Activated CD4-positive, alpha-beta memory T cell treated with anti-CD3 and anti-CD28 coated beads, Interleukin-2, amount 10 ng/mL, durations not matched to agents 7 days and 5 days (primary cell): ENCODE measurements at places on chromosomes 5 and 9.

GRCh38 chr5:168746893-168747640 is 167.9 kb upstream of the PANK3 start:
- H3K4me3 ChIP-seq: no peak overlapping the region
- peak overlapping the region; percentile 55 for H3K27ac ChIP-seq
- H3K27me3 ChIP-seq: no peaks in the 10 kb centered on the region
- no peak for DNase-seq
- H3K36me3 ChIP-seq: no peaks in the 10 kb centered on the region

DNA sequence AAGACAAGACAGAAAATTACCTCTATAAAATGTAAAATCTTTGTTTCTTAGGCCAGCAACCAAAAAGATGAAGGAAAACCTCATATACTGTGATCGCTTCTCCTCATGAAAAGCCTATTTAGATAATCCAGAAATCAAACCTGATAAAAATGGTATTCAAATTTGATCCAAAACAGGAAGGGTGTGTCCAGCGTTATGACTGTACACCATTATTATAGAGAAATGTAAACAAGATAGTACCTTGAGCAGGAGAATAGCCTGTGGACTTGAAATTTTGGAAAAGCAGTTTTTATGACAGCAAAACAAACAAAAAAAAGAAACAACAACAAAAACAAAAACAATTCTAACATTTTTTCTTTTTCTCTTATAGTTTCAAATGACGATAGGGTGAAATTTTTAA is 1382.8 kb upstream of the CDH9 start:
- H3K4me3 ChIP-seq: no peak overlapping the region
- no peaks in the 10 kb centered on the region for H3K36me3 ChIP-seq
- H3K27me3 ChIP-seq: no peaks in the 10 kb centered on the region
- no peaks in the 10 kb centered on the region for H3K4me1 ChIP-seq

DNA sequence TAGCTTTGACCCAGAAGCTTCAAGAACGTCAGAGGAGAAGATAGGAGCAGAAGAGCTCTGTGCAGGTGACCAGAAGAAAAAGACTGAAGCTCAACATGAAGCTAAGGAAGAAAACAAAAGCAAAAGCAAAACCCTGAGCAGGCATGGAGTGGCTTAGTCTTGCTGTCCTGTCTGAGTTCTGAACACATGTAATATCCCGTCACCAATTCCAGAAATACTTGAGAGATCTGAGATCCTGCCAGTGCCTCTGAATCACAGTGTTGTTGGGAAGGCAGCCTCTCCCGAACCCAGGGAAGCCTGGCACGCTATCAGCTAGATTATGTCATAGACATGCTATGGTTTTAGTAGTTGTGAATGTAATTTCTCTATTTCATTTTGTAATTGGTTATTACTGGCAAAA is 235.7 kb downstream of the ICE1 start:
- H3K36me3 ChIP-seq: no peaks in the 10 kb centered on the region
- no peaks in the 10 kb centered on the region for H3K4me1 ChIP-seq
- peaks cover 3% of the 10 kb centered on the region for H3K27me3 ChIP-seq
- H3K27ac ChIP-seq: no peak overlapping the region
- DNase-seq: no peak

DNA sequence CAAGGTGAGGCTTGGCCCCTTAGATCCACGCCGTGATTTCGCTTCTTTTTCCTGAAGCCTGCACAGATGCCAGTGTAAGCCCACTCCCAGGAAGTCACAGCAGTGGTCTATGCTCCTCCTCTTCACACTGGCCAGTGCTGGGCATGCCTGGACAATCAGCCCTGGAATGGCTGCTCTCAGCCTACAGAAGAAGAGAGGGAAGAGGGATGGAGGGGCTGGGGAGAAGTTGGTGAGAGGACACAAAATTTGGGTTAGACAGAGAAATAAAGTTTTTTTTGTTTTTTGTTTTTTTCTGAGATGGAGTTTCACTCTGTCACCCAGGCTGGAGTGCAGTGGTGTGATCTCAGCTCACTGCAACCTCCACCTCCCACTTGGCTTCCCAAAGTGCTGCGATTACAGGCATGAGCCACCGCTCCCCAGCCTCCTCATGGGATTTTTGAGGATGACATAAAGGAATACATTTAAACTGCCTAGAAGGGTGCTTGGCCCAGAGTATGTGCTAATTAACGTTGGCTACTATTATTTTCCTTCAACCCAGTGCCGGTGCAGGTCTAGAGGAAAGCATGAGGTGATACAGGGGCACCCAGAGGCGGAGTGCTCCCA is 830 bp downstream of the S100Z start:
- no peaks in the 10 kb centered on the region for H3K27me3 ChIP-seq
- peaks cover 32% of the 10 kb centered on the region for H3K36me3 ChIP-seq
- peak overlapping the region; percentile 53 for H3K4me3 ChIP-seq
- peaks cover 60% of the 10 kb centered on the region for H3K4me1 ChIP-seq
- peak overlapping the region; percentile 79 for H3K27ac ChIP-seq

GRCh38 chr5:89901346-89901745 is 508.2 kb downstream of the CETN3 start:
- H3K4me1 ChIP-seq: no peaks in the 10 kb centered on the region
- H3K4me3 ChIP-seq: no peak overlapping the region
- DNase-seq: no peak
- H3K36me3 ChIP-seq: no peaks in the 10 kb centered on the region
- no peak overlapping the region for H3K27ac ChIP-seq
